ENCODE measurements at places on chromosomes 3 and 15.
A peak's percentile ranks its signal among the peaks of the same experiment; 100 is the strongest.

- no peak for DNase-seq
Observed at GRCh38 chr15:80641384-80641783, 53.7 kb upstream of the ABHD17C start.

GRCh38 chr3:23807424-23808015 is 1.8 kb downstream of the UBE2E1 start:
- DNase-seq: no peak

- DNase-seq: peak; percentile 67
Observed at GRCh38 chr15:43253431-43254403, 13.0 kb downstream of the TGM5 start.

GRCh38 chr3:57889807-57890206 is 118.4 kb upstream of the FLNB start:
- DNase-seq: no peak

- DNase-seq: no peak
Observed at GRCh38 chr15:32952901-32953532, 235.2 kb downstream of the GREM1 start.

- peak; percentile 63 for DNase-seq
Observed at GRCh38 chr15:83919319-83919830, 265.5 kb downstream of the ADAMTSL3 start.

- DNase-seq: no peak
Observed at GRCh38 chr15:51367322-51367976, 26.0 kb downstream of the GLDN start.

DNA sequence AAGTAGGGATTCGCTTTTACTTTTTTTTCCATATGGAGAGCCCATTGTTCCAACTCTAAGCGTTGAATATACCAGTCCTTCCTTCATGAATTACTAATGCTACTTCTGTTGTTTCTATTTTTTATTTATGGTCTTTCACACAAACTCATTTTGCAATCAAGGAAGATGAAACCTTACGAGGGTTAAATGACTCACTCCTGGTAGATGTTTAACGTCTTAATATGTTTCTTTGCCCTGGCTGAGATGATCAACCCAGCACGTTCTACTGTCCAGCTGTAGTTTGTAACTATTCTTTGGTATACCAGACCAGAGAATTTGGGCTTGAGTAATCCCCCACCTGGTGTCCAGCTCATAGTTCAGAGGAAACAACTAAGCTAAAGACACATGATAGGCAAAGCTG is 23.1 kb downstream of the CDCP1 start:
- DNase-seq: peak; percentile 30

DNA sequence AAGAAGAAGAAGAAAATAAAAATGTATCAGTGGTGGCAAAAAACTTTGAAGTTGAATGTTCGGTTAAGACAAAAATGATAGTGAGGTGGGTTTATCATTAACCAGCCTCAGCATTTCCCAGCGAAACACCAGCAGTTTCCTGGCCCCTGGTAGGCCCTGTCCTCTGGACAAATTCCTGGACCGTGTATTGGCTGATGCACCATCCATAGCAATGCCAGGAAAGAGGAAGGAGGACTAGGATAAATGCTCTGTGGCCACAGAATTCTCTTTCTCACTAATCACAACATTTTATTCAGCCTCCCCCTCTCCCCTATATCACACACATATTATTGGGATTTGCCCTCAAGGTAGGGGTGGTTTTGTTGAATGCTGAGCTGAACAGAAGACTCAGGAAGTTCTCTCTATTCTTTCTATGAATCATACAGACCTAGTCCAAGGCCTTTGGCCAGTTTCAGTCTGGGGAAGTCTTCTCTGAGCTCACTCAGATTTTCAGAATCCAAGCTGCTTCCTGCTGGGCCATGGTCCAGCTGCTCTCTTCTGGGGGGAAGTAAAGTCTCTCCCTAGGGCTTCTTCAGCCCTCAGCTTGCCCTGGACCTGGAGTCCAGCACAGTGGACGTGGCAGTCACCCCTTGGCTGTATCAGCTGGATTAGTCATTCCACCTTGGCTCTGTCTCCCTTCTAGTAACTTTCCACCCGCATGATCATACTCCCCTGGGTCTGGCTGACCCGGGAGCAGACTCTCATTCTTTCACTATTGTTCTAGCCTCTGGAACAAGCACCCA is 27.6 kb downstream of the SLC28A1 start:
- DNase-seq: no peak

GRCh38 chr3:194086388-194087075 is 49.4 kb upstream of the HES1 start:
- no peak for DNase-seq

GRCh38 chr15:72614810-72615532 is 39.5 kb upstream of the GOLGA6B start:
- DNase-seq: no peak

DNA sequence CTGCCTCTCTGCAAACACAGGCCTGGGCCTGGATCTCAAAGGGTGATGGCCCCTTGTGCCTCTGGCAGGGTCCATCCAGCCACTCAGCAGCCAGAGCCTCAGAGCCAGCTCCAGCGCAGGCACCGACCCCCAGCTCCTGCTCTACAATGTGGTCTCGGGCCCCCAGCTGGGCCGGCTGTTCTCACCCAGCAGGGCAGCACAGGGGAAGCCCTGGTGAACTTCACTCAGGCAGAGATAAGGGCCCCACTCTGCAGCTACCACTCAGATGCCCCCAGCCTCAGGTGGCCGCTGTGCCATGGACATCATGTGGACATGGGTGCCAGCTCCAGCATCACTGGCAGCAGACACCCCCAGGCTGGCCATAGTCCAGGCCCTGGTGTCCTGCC is 173.1 kb downstream of the TBC1D2B start:
- no peak for DNase-seq

GRCh38 chr15:38696790-38697495 is 132.3 kb upstream of the RASGRP1 start:
- DNase-seq: no peak

- DNase-seq: no peak
Observed at GRCh38 chr15:57505949-57506391, 85.7 kb upstream of the MYZAP start.

GRCh38 chr15:89615135-89615534 is 39.9 kb downstream of the TICRR start:
- no peak for DNase-seq

GRCh38 chr3:58723173-58723572 is 56.6 kb upstream of the FAM3D start:
- DNase-seq: no peak

GRCh38 chr3:71102111-71102983 is 481.2 kb downstream of the FOXP1 start:
- DNase-seq: peak; percentile 26

DNA sequence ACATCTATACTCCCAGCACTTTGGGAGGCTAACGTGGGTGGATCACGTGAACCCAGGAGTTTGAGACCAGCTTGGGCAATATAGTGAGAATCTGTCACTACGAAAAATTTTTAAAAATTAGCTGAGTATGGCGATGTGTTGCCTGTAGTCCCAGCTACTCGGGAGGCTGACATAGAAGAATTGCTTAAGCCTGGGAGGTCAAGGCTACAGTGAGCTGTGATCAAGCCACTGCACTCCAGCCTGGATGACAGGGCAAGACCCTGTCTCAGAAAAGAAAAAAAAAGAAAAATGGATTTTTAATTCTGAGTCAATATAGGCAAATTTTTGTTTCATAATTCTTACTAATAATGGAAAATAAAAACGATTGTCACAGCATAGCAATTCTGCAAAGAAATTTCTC is 13.3 kb downstream of the C3orf49 start:
- no peak for DNase-seq

DNA sequence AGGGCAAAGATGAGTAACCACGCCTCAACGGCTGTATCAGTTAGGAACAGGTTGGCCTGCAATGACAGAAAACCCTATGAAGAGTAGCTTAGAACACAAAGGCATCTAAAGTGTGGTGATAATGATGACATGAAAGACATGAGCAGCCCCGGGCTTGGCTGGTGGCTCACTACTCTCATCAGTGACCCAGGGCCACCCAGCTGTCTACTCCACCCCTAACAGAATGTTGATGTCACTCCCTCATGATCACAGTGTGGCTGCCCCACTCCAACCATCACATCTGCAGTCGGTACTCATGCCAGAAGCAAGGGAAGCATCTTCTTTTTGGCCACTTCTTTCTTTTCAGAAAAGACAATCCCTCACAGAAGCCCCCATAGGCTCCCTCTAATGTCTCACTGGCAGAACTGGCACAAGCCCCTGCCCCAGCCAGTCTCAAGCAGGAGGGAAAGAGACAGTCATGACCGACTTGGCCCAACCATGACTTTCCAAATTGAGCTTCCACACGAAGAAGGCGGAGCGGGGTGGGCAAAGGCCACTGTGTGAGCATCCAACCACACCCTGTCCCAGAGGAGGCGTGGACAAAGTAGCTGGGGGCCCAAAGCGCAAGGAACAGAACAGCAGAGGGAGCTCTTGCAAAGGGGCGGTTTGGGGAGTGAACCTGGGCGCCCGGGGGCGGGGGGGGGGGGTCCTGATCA is 72.0 kb upstream of the IQSEC1 start:
- no peak for DNase-seq

DNA sequence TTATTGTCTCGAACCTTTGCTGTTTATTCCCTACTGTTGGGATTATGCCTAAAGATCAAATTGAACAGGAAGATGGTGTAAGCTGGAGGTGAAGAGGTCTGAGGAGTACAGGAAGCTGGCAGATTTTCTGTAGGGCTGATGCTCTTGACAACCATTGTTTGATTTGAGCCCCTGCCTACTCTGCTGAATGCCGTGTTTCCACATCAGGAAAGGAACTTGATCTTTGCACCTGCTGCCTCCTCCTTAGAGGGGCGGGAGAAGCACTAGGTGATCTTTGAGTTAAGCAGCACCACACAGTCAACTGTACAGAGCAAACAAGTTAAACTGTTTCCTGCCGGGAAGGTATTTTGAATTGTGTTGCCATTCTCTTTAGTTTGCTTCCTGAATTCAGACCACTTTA is 364.6 kb upstream of the EPHA6 start:
- DNase-seq: no peak

DNA sequence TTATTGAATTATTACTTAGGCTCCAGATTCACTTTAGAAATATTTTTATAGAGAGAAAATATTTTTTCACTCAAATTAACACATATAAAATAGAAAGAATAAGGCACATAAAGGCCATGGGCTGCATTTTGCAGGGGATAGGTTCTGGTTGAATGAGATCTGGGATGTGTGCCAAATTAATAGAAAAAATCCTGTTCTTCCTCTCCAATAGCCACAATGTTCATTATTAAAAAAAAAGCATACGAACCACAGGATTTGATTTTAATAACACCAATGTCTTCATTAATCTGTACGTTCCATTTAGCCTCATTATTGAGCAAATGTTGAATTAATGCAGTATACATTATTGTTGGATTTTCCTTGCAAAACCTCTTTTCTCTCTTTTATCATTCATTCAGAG is 622.8 kb upstream of the AGTR1 start:
- DNase-seq: no peak

GRCh38 chr15:81047928-81048327 is 47.2 kb downstream of the TLNRD1 start:
- no peak for DNase-seq

GRCh38 chr15:89068325-89068784 is 19.9 kb upstream of the ABHD2 start:
- DNase-seq: peak; percentile 90

- no peak for DNase-seq
Observed at GRCh38 chr15:68921926-68922325, 8.4 kb upstream of the SPESP1 start.

GRCh38 chr3:45844616-45845015 is 2.7 kb upstream of the LZTFL1 start:
- no peak for DNase-seq
